ENCODE measurements at places on chromosomes 16 and 17. TPM values are rescaled to one million over a fixed set of nuclear protein-coding genes. Genes with fewer than 3 reads are reported as not detected.

Gene PHKG2
- 42.4 TPM for total RNA-seq

Gene MYH8
- 0.05 TPM for total RNA-seq

Gene HOXB5
- total RNA-seq, result 20.8 TPM

Gene ATP2C2
- total RNA-seq, result 12.2 TPM

GRCh38 chr17:2814049-2814448, 17.8 kb downstream of the RAP1GAP2 start:
- peaks cover 5% of the 10 kb centered on the region for H3K4me1 ChIP-seq
- no peak overlapping the region for H3K4me3 ChIP-seq
- no peak overlapping the region for H3K27ac ChIP-seq
- H3K27me3 ChIP-seq, result no peaks in the 10 kb centered on the region
- DNase-seq, result no peak

GRCh38 chr16:77916111-77916510, 106.2 kb upstream of the CLEC3A start:
- peaks cover 15% of the 10 kb centered on the region for H3K27me3 ChIP-seq
- no peak for DNase-seq
- H3K4me1 ChIP-seq, result peaks cover 20% of the 10 kb centered on the region
- H3K27ac ChIP-seq, result no peak overlapping the region
- no peaks in the 10 kb centered on the region for H3K36me3 ChIP-seq

DNA sequence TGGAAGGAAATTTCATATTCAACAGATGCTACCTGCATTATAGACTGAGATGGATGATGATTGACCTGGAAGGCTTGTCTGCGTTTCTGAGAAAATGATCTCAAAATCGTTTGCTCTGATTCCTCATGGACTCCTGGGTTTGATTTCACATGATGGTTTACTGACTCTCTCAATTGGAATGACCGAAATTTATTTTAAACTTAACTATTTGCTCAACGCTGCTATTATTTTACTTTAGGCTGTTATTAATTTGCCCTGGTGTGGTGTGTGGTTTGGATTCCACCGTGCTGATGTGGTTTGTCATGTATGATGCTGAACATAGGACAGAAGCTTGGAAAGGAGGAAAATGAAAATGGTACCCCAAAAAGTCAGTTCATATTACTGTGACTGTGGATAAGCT, 37.3 kb upstream of the ELAC2 start:
- DNase-seq, result no peak
- H3K4me1 ChIP-seq, result peaks cover 3% of the 10 kb centered on the region
- H3K27ac ChIP-seq, result no peak overlapping the region
- H3K36me3 ChIP-seq, result no peaks in the 10 kb centered on the region
- peaks cover 4% of the 10 kb centered on the region for H3K27me3 ChIP-seq

Gene ASGR1
- 9.7 TPM for total RNA-seq

Gene CSH1
- total RNA-seq, result not detected

GRCh38 chr17:1188812-1189504, 9.2 kb upstream of the ABR start:
- no peak overlapping the region for H3K4me3 ChIP-seq
- no peak overlapping the region for H3K27ac ChIP-seq
- peaks cover 11% of the 10 kb centered on the region for H3K4me1 ChIP-seq
- no peak for DNase-seq
- peaks cover 33% of the 10 kb centered on the region for H3K27me3 ChIP-seq

DNA sequence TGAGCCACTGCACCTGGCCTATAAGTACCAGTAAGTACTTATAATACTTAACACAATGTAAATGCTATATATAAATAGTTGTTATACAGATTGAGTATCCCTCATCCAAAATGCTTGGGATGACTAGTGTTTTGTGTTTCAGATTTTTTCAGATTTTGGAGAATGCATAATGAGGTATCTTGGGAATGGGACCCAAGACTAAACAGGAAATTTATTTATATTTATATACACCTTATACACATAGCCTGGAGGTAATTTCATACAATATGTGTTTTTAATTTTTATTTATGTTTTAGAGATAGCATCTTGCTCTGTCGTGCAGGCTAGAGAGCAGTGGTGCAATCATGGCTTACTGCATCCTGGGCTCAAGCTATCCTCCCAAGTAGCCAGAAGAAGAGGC, 9.8 kb upstream of the GCSH start:
- H3K4me1 ChIP-seq, result no peaks in the 10 kb centered on the region
- no peaks in the 10 kb centered on the region for H3K27me3 ChIP-seq
- H3K4me3 ChIP-seq, result no peak overlapping the region
- no peaks in the 10 kb centered on the region for H3K36me3 ChIP-seq

GRCh38 chr17:50664788-50665458, 30.2 kb downstream of the ABCC3 start:
- peak overlapping the region; percentile 7 for H3K27ac ChIP-seq
- peaks cover 6% of the 10 kb centered on the region for H3K27me3 ChIP-seq
- no peak overlapping the region for H3K4me3 ChIP-seq
- peaks cover 4% of the 10 kb centered on the region for H3K36me3 ChIP-seq

DNA sequence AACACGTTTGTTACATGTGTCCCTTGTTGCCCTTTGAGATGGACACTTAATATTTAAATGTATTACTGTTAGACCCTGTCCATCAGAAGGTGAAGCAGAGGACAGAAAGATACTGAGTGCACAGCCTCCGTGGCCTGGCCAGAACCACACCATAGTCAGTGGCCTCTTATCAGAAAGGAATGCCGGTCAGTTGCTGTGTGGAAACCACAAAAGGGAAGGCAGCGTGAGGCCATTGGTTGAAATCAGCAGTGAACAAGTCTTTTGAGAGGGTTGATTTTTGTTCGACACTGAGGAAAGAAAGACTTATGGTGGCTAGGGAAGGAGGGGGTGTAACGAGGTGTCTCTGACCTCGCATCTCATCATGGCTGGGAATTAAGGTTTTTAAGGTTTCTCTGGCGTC, 85.4 kb upstream of the CLEC18A start:
- no peak for DNase-seq
- H3K36me3 ChIP-seq, result peaks cover 8% of the 10 kb centered on the region
- H3K27ac ChIP-seq, result no peak overlapping the region

GRCh38 chr16:68892214-68892613, 48.9 kb downstream of the TANGO6 start:
- H3K27me3 ChIP-seq, result no peaks in the 10 kb centered on the region
- H3K36me3 ChIP-seq, result no peaks in the 10 kb centered on the region
- no peak for DNase-seq
- no peak overlapping the region for H3K27ac ChIP-seq
- H3K4me1 ChIP-seq, result no peaks in the 10 kb centered on the region
- no peak overlapping the region for H3K4me3 ChIP-seq

Gene SOX15
- total RNA-seq, result 4.0 TPM

- H3K36me3 ChIP-seq, result no peaks in the 10 kb centered on the region
- peaks cover 29% of the 10 kb centered on the region for H3K27me3 ChIP-seq
- H3K4me1 ChIP-seq, result no peaks in the 10 kb centered on the region
- no peak overlapping the region for H3K27ac ChIP-seq
- no peak overlapping the region for H3K4me3 ChIP-seq
- DNase-seq, result no peak
Observed at GRCh38 chr16:31409433-31409832, 16.3 kb downstream of the ITGAD start.

DNA sequence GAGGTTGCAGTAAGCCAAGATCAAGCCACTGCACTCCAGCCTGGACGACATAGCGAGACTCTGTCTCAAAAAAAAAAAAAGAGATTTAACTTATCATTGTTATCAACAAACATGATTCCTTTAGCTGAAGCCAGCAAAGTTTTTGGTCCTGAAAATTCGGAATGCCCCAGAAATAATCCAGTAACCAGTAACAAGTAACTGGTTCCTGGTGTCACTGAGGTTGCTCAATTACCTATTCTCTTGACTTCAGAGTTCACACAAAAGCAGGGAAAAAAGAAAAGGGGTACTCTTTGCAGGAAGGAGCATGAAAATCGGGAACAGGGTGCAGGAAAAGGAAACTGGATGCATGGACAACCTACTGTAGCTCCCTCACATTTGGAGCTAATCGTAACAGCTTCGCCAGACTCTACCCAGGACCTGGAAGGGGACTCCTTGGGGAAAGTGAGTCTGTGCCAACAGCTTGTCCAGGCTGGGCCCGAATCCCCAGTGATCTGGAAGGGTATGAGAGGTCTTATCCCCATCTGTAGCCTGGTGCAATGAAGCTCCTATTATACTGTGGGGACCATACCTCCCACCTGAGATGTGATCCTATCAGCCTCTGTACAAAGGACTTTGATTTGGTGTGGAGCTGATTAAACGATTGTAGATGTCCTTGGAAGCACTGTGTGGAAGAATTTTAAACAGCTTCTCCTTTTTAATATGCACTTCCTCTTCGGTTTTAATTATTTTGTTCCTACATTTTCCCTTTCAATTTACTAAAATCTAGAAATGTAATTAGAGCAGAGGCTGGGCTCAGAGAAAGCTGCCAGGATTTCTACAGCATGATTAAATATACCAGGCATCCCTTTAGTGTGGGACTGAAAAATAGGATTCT, 3.4 kb upstream of the SPOP start:
- H3K27ac ChIP-seq, result no peak overlapping the region
- H3K4me3 ChIP-seq, result no peak overlapping the region
- DNase-seq, result no peak

Gene TMEM107
- total RNA-seq, result 22.1 TPM

Gene TTLL6
- total RNA-seq, result 3.5 TPM

Gene TBC1D28
- total RNA-seq, result not detected

Gene PIMREG
- total RNA-seq, result 7.6 TPM

- H3K4me1 ChIP-seq, result no peaks in the 10 kb centered on the region
- H3K27ac ChIP-seq, result no peak overlapping the region
Observed at GRCh38 chr16:49012961-49013726, 268.5 kb downstream of the CBLN1 start.

Gene DCTPP1
- total RNA-seq, result 62.1 TPM

Gene KRTAP4-6
- not detected for total RNA-seq

- no peaks in the 10 kb centered on the region for H3K36me3 ChIP-seq
- H3K27ac ChIP-seq, result no peak overlapping the region
- H3K4me1 ChIP-seq, result peaks cover 19% of the 10 kb centered on the region
- no peak for DNase-seq
Observed at GRCh38 chr16:29940656-29941055, 14.6 kb upstream of the KCTD13 start.

Gene TPPP3
- 44.5 TPM for total RNA-seq

GRCh38 chr16:15946257-15947044, 3.0 kb upstream of the ABCC1 start:
- H3K27me3 ChIP-seq, result no peaks in the 10 kb centered on the region
- no peak overlapping the region for H3K27ac ChIP-seq

GRCh38 chr16:66522816-66523590, 26.9 kb downstream of the TK2 start:
- H3K4me3 ChIP-seq, result no peak overlapping the region
- no peaks in the 10 kb centered on the region for H3K4me1 ChIP-seq
- DNase-seq, result no peak
- no peaks in the 10 kb centered on the region for H3K36me3 ChIP-seq
- H3K27me3 ChIP-seq, result no peaks in the 10 kb centered on the region

DNA sequence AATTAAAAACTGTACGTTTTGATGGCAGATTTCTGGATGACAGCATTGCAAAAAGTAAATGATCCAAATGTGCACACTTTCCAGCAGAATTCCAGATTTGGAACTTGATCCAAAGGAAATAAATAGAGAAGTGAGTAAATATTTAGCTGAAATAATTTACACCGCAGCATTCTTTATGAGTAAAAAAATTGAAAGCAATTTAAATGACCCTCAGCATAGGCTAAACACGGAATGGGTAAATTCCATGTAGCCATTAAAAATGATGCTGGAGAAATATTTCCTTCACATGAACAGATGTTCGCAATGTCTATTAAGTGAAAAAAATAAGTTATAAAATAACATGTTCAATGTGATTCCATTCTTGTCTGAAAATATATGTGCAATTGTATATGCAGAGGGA, 424.8 kb downstream of the HS3ST3B1 start:
- no peak for DNase-seq
- H3K27me3 ChIP-seq, result no peaks in the 10 kb centered on the region
- H3K4me1 ChIP-seq, result no peaks in the 10 kb centered on the region
- no peak overlapping the region for H3K27ac ChIP-seq
- no peaks in the 10 kb centered on the region for H3K36me3 ChIP-seq

- H3K27ac ChIP-seq, result peak overlapping the region; percentile 48
- H3K27me3 ChIP-seq, result peaks cover 4% of the 10 kb centered on the region
- peaks cover 22% of the 10 kb centered on the region for H3K4me1 ChIP-seq
- H3K4me3 ChIP-seq, result no peak overlapping the region
Observed at GRCh38 chr17:42405963-42406495, 17.0 kb downstream of the CAVIN1 start.

Gene TEKT1
- total RNA-seq, result 1.6 TPM

Gene OR2C1
- total RNA-seq, result 0.22 TPM

Gene CACNG1
- 0.24 TPM for total RNA-seq

GRCh38 chr17:32792207-32792606, 84.7 kb downstream of the MYO1D start:
- DNase-seq, result no peak
- H3K27ac ChIP-seq, result no peak overlapping the region
- no peaks in the 10 kb centered on the region for H3K27me3 ChIP-seq
- peaks cover 6% of the 10 kb centered on the region for H3K4me1 ChIP-seq
- H3K36me3 ChIP-seq, result no peaks in the 10 kb centered on the region

DNA sequence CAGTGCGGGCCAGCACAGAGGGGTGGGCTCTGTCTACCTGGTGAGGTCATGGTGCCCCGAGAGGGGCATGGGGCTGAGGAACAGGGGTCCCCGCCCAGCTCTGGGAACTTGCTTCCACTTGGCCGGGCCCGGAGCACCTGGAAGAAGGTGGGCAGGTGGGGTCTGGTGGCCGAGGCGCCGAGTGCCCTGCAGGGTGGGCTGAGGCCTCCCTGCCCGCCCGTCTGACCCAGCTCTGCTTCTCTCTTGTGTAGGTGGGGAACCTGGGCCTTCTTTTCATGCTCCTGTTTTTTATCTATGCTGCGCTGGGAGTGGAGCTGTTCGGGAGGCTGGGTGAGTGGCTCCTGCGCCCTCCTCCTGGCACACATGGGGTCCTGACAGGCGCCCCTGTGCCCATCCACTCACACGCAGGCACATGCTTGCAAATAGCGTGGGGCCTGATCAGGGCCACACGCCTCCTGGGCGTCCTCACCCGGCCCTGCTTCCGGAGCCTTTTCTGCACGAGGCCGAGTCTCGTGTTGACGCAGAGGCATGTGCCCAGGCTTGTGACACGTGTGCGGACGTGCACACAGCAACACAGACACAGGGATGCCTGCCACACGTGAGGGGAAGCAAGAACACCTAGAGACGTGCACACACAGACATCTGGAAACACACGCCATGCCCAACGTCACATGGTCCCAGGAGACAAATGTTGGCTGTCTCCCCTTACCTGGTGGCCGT, 8.2 kb downstream of the TPSG1 start:
- H3K36me3 ChIP-seq, result no peaks in the 10 kb centered on the region
- no peak for DNase-seq
- H3K4me1 ChIP-seq, result no peaks in the 10 kb centered on the region
- H3K27me3 ChIP-seq, result no peaks in the 10 kb centered on the region

GRCh38 chr17:74649909-74650308, 26.4 kb upstream of the CD300E start:
- no peak for DNase-seq
- no peaks in the 10 kb centered on the region for H3K36me3 ChIP-seq
- H3K27me3 ChIP-seq, result peaks cover 76% of the 10 kb centered on the region
- H3K27ac ChIP-seq, result no peak overlapping the region
- no peak overlapping the region for H3K4me3 ChIP-seq
- H3K4me1 ChIP-seq, result no peaks in the 10 kb centered on the region

Measured in type B pancreatic cell (in vitro differentiated cells).